ENCODE measurements at places on chromosomes 16 and 17.

DNA sequence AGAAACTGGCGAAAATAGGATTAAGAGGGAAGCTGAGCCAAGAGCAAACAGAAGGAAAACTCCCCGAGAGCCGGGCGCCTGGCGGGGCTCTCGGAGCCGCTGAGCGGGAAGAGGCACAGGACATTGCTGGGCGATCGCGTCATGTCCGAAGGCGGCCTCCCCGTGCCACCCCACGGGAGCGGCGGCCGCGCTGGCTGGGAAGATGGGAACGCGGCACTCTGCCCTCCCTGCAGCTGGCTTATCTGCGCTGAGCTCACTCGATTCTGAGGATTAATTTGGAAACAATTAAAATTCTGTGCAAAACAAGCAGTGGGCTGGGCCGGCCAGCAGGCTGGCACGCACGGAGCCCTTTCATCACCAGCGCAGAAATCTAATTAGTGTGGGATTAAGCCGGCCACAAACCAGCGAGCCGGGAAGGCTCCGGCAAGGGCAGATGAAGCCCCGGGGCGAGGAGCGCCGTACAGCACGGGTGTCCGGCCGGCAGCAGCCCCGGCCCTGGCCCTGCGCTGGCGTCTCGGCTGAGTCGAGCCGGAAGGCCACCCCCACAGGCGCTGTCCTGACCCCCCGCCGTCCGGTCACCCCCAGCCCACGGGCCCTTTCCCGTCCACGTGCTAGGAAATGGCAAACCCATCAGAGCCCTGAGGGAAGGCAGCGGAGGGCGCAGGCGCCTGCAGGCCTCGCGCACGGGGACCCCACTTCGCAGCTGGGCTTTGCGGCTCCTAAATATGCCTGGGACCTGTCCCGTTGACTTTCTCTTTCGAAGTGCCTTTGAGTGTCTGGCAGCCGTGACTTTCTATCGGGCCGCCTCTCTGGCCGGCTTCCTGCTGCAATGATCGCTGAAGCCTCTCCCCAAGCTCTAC is 37.9 kb downstream of the SOX8 start:
- peak; percentile 14 for DNase-seq

- no peak for DNase-seq
Measured at GRCh38 chr17:49029801-49030200, 32.6 kb downstream of the IGF2BP1 start.

DNA sequence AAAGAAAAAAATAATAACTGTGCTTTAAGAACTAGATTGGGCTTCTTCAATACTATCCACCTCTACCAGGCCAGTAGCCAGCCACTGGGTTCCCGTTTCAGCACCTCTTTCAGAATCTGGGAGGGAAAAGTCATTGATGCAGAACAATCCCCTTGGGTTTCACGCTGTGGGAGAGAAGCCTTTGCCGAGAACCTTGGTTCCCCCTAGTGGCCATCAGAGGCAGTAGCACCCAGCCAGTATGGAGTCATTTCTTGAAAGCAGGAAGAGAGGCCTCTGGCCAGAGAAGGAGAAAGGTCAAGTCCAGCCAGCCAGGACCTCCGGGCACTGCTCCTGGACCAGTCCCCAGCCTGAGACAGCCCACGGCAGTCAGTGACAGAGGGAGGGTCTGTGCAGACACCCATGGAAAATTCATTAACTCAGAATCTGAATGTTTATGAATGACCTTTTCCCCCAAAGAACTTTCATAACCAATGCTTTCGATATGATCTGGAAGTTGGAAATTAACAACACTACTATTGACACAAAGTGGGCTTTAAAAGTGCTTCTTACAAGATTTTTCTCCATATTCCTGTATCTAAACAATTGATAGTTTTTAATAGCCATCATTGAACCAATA is 51.2 kb upstream of the CDH5 start:
- peak; percentile 38 for DNase-seq

GRCh38 chr17:11097121-11097520 is 143.9 kb upstream of the SHISA6 start:
- no peak for DNase-seq

GRCh38 chr17:39772987-39773934 is 35.5 kb downstream of the GRB7 start:
- no peak for DNase-seq

DNA sequence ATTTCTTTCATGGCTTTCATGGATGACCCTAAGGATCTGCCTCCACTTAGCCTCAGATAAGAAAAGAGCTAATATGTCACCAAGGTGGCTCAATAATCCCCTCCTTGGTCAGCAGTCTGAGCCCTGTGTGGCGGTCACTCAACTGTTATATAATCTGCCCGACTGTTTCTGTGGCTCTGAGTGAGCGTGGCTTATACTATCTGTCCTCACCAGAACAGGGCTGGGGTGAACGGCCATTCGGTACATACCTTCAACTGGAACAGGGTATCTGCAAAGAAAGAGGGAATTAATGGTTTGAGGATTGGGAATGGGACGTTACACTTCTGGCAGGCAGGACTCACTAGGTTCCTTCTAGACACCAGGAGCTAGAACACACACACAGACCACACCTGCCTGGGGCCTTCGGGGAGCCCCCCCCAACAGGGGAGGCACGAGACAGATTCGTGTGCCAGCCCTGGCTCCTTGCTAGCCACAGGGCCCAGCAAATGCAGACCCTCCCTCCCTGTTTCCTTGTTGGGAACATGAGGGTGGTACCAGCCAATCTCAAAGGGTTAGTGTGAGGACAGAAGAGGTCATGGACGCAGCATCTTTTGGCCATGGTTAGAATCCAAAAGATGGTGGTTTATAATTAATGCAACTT is 3.7 kb downstream of the CHMP1A start:
- no peak for DNase-seq

DNA sequence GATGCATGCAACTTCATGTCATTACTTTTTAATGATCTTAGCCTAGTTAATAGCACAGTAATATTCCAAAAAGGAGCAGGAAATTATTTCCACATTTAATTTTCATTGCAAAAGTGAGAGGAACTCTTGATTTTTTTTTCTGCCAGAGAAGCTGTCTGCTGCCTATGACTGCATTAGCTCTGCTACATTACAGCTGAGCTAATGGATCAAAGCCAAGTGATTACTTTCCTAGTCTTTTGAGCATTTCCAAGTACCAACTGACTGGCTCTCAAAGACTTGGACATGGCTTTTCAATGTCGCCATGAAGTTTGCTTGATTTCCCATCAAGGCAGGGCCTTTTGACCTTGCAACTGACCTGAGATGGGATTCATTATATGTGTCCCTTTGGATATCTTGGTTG is 356.6 kb upstream of the XYLT1 start:
- no peak for DNase-seq
